ENCODE measurements at places on chromosomes 3 and 15.

DNA sequence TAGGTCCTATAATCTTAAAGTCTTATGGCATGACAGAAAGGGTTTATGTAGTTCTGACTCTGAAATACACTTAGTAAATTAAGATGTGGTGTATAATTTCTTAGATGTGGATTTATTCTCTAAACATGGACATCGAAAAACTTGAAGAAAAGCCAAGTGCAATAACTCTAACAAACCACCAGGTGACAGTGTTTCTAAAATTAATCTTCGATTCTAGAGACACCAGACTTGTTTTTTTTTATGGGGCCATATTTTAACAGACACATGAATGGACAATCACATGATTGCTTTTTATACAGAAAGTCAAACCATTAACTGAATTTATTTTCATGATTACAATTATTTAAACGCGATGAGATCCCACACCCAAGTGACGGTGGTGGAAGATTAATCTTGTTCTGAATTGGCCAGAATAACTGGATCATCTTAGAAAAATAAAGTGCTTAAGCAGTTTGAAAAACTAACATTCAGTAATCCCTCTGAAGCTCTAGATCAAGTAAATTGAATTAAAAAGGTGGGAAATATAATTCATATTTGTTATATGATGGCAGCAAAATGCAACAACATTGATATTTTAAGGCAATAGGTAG lies 305.1 kb downstream of the LSAMP start:
- peak; percentile 65 for DNase-seq

DNA sequence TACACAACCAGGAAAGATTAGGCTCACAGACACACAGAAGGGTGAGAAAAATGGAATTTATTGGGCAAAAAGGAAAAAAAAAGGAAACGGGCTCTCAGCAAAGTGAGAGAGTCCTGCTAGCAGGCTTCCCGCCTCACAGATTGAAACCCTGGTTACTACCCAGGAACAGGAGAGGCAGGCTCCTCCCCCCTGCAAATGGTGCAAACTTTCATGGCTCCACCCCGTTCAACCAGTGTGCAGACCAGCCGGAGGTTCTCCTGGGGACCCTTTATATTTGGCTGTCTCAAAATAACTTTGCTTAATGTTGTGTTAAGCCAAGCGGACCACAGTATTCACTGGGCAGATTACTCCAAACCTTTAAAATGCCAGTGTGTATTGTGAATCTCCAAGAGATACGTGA lies 40.3 kb downstream of the IL1RAP start:
- DNase-seq, result no peak

DNA sequence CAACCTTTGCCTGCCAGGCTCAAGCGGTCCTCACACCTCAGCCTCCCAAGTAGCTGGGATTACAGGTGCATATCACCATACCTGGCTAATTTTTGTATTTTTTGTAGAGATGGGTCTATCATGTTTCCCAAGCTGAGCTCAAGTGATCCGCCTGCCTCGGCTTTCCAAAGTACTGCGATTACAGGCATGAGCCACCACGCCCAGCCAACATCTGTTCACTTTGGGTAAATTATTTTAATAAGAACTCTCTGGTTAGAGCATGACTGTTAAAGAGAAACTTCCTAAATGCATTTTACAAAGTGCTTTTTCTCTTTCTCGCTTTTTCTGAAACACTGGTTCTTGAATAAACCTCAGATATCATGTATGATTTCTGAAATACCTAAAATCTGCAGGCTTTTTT lies 172.5 kb downstream of the PTPRG start:
- no peak for DNase-seq

DNA sequence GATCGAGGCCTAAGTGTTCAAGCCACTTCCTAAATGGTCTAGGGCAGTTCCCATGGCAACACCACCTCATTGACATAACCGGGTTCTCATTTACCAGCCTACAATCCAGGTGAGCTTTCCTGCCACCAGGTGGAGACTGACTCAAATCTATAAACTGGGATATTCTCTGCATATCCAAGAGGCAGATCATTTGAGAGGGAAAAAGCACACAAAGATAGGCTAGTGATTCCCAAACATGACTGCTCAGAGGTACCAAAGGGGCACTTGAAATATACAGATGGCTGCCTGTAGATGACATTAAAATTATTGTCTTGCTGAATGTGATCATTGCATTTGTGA lies 141.3 kb upstream of the PROK2 start:
- DNase-seq, result peak; percentile 8

- DNase-seq, result no peak
Measured at GRCh38 chr3:151351648-151352047, 22.3 kb upstream of the P2RY13 start.

GRCh38 chr3:57791245-57791644 lies 35.1 kb downstream of the SLMAP start:
- no peak for DNase-seq

DNA sequence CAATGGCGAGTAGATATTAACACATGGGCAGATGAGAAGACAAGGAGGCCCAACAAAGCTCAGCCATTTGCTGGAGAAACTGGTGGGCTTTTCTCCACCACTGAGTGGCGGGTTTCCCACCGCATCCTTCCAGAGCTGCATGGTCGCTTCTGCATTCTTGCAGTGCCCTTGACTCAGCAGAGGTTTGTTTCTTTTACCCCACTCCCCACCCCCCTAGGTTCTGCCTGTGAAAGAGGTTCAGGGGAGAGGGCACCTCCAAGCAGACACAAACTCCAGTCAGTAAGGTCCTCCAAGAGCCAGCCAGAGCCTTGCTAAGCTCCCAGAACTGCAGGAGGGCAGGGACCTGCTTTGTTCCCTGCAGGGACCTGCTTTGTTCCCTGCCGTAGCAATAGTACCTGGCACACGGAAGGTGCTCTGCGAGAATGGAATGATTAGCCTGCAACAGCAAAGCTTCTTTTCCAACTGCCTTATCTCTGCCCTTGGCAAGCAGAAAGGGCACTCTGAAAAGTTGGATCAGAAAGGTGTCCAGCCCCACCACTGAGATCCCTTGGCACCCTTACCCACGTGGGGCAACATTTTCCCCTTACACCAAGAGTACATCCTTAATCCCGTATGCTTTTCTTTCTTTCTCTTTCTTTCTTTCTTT lies 1.4 kb downstream of the PAQR5 start:
- no peak for DNase-seq

DNA sequence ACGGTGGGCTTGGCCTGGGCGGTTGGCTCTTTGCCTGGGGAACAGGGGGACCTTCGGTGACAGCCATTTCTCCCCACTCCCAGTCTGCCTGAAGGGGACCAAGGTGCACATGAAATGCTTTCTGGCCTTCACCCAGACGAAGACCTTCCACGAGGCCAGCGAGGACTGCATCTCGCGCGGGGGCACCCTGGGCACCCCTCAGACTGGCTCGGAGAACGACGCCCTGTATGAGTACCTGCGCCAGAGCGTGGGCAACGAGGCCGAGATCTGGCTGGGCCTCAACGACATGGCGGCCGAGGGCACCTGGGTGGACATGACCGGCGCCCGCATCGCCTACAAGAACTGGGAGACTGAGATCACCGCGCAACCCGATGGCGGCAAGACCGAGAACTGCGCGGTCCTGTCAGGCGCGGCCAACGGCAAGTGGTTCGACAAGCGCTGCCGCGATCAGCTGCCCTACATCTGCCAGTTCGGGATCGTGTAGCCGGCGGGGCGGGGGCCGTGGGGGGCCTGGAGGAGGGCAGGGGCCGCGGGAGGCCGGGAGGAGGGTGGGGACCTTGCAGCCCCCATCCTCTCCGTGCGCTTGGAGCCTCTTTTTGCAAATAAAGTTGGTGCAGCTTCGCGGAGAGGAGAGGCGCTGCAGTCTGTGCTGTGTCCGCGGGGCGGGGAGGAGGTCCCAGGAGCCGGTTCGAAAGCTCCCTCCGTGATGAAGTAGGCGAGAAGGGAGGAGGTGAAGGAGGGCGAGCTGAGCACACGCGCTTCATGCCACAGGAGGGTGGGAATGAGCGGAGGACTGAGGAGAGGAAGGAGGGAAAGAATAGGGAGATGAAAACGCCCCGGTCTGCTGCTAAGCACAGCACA lies 9.6 kb downstream of the CLEC3B start:
- DNase-seq, result peak; percentile 27

GRCh38 chr3:94004301-94004910 lies 24.0 kb downstream of the STX19 start:
- peak; percentile 72 for DNase-seq

DNA sequence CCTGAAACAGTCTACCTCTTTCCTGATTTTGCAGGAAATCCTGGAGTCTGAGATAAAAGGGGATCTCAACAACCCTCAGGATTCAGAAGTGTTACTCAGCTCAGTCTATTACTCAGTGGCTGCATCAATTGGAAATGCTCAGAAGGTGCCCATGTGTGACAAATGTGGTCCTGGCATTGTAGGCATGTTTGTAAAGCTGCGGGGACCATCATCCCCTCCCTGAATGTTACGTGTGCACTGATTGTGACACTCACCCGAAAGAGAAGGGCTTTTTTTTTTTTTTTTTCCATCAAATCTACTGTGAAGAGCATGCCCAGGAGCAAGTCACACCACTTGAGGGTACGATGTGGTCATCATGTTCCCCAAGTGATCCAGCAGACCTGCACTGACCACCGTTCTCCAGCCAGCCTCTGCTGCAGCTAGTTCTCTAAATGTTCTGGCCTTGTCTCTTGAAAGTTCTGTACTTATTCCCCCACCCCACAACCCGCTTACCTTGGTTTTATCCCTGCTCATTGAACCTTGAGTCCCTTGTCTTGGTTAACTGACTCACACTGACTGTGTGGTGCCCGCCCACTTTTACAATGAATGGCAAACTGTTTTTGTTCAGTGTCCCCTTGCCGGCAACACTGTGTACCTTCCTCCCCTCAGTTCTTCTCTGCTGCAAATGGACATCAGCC lies 19.8 kb downstream of the ST3GAL6 start:
- no peak for DNase-seq

GRCh38 chr3:146390957-146391356 lies 78.4 kb downstream of the PLSCR2 start:
- peak; percentile 95 for DNase-seq

DNA sequence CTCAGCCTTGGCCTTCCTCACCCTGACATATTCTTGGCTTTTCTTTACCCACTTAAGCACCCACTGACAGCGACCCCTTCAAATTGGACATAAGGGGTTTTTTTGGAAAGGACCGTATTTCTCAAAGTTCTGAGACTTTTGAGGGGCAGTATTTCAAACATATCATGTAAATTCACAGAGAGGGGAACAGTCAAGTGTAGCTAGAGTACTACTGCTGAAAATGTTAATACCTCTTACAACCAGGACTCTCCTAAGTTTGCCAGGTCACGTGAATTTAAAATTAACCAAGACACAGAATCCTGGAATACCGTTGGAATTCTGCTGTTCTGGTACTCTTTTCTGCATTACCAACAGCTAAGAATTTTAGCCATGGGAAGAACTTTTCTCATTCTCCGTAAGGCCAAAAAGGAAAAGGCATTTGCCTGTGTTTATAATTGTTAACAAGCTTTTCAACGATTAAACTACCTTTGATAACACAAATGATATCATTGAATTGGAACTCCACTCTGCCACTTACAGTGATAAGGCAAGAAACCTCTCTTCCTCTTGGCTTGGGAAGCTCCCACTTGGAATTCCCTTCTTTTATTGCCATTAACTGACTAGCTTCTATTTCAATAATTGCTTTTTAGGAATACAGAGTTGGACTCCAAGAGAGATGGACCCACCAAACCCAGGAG lies 597 bp upstream of the GBE1 start:
- DNase-seq, result no peak

DNA sequence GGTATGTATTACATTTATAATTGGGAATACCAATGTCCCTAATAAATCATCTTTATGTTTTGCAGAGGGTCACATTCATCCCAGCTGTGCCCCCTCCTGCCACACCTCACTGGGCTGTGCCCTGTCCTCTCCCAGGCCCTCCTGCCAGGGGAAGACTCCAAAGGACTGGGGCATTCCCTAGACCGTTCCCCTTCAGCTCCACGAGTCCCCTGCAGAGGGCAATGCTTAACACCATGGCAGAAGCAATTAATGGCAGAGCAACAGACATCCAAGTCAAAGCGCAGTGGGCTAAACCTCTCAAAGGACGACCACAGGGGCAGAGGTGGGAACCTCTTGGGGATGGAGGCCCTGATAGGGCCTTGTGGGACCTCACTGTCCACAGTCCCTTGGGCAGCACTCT lies 71.3 kb upstream of the SEC13 start:
- no peak for DNase-seq

- DNase-seq, result no peak
Measured at GRCh38 chr3:181728470-181729340, 17.0 kb downstream of the SOX2 start.

- DNase-seq, result no peak
Measured at GRCh38 chr3:110752307-110752706, 319.3 kb upstream of the NECTIN3 start.

- DNase-seq, result no peak
Measured at GRCh38 chr3:47000198-47000815, 20.8 kb downstream of the NBEAL2 start.

- no peak for DNase-seq
Measured at GRCh38 chr15:51374131-51374530, 32.7 kb downstream of the GLDN start.

DNA sequence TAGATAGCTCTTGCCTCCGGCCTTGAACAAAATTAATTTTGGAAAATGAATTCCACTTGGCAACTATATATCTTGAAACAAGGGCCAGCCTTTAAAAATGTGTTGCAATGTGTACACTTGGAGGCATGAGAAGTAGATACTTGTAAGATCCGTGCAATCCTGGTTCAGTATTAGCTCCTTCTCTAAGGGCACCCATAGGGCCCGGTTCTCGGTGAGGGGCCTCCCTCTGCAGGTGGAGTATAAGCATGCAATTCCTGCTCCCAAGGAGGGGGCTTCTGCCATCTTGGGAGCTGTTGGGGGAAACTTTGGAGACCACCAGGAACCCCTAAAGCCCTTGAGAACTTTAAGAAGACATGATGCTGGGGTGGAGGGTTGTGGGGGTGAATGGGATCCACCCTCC lies 388.7 kb upstream of the RGMA start:
- DNase-seq, result no peak

DNA sequence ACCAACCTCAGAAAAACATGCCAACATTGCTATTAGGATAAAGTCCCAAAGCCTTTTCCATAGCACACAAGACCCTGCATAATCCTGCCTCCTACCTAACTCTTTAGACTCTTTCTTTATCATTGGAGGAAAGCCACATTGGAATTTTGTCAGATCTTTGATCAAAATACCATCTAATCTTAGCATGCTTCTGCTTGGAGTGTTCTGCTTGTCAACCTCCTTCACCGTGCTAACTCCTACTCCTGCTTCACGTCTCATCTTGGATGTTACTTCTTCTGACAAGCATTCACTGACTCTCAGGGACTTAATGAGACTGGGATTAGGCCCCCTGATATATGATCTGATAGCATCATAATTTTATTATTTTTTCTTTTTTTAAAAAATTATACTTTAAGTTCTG lies 7.4 kb upstream of the GLCE start:
- no peak for DNase-seq

All from astrocyte of the spinal cord (primary cell).